ENCODE measurements at places on chromosomes 1 and 21. TPM values are rescaled to one million over a fixed set of nuclear protein-coding genes. Genes with fewer than 3 reads are reported as not detected.

DNA sequence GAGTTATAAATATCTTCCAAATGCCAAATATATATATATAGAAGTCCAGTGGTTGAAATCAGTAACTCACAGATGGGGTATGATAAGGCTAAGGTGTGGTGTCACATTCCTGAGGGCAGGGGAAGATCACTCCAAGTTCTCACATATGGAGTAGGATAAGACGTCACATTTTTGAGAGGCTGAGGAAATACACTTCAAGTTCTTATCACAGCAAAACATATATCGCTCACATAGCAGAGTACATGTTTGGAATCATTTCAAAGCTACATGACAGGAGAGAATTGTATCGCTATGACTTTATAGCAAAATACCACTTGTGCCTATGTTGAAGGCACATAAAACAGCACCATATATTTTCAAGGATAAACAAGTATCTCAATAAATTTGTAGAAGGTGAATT, 55.1 kb downstream of the RBM11 start:
- no peak overlapping the region for H3K4me3 ChIP-seq
- H3K4me1 ChIP-seq, result peaks cover 11% of the 10 kb centered on the region
- no peaks in the 10 kb centered on the region for H3K36me3 ChIP-seq

GRCh38 chr1:11352816-11353799, 80.1 kb downstream of the UBIAD1 start:
- no peak for DNase-seq
- no peaks in the 10 kb centered on the region for H3K27me3 ChIP-seq
- H3K4me1 ChIP-seq, result no peaks in the 10 kb centered on the region
- H3K36me3 ChIP-seq, result no peaks in the 10 kb centered on the region

GRCh38 chr1:226609836-226610455, 61.4 kb downstream of the STUM start:
- H3K36me3 ChIP-seq, result no peaks in the 10 kb centered on the region
- no peaks in the 10 kb centered on the region for H3K27me3 ChIP-seq
- peak; percentile 48 for DNase-seq
- no peak overlapping the region for H3K4me3 ChIP-seq
- H3K4me1 ChIP-seq, result no peaks in the 10 kb centered on the region
- H3K27ac ChIP-seq, result no peak overlapping the region

DNA sequence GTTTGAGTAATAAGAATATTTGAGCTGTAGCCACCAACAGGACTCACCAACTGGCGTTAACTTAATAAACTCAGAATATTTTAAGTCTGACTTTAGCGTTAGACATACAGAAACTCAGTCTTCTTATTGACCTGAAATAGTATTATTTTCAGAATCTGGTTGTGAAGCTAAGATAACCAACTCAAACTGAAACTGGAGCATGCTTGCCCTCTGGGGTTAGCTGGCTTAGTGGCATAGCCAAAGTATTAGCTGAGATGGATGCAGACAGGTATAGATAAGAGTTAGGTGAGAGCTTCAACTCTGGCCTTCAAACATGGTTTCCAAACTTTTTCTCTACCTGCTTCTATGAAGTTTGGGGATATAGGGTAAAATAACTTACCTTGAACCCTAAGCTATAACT, 40.5 kb downstream of the AMY1C start:
- no peak overlapping the region for H3K4me3 ChIP-seq
- no peaks in the 10 kb centered on the region for H3K36me3 ChIP-seq

GRCh38 chr1:211329764-211330201, 3.1 kb downstream of the TRAF5 start:
- peaks cover 82% of the 10 kb centered on the region for H3K4me1 ChIP-seq
- H3K4me3 ChIP-seq, result no peak overlapping the region
- no peaks in the 10 kb centered on the region for H3K36me3 ChIP-seq
- DNase-seq, result no peak
- H3K27me3 ChIP-seq, result no peaks in the 10 kb centered on the region

GRCh38 chr1:8197493-8198282, 120.2 kb upstream of the SLC45A1 start:
- peaks cover 25% of the 10 kb centered on the region for H3K4me1 ChIP-seq
- no peak overlapping the region for H3K4me3 ChIP-seq
- no peaks in the 10 kb centered on the region for H3K36me3 ChIP-seq
- no peaks in the 10 kb centered on the region for H3K27me3 ChIP-seq
- H3K27ac ChIP-seq, result peak overlapping the region; percentile 2

- no peak overlapping the region for H3K4me3 ChIP-seq
- no peaks in the 10 kb centered on the region for H3K36me3 ChIP-seq
- no peaks in the 10 kb centered on the region for H3K4me1 ChIP-seq
- no peaks in the 10 kb centered on the region for H3K27me3 ChIP-seq
- DNase-seq, result no peak
These were observed 489.3 kb downstream of the RWDD3 start for GRCh38 chr1:95723346-95723745.

DNA sequence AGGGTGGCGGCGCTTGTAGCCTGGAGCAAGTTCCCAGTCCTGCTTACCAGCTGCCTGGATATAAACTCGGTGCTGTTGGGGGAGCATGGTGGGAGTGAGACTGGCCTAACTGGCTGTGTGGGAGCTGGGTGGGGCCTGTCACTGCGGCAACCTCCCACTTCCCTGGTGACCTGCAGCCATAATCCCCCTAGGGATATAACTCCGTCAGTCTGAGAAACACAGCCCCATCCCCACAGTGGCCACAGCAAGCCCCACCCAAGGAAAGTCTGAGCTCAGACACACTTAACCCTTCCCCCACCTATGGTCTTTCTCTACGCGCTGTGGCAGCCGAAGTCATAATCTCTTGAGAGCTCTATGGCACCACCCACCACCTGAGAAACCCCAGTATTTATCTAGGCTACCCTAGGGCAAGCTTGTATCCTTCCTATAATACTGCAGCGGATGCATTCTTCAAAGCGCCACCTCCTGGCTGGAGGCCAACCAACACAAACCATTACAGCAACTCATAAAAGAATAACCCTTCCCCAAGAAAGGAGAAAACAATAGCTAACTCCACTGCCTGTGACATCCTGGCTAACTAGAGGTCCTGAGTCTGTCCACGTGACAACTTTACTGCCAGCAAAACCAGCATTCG, 57.4 kb downstream of the ZNF648 start:
- H3K4me1 ChIP-seq, result no peaks in the 10 kb centered on the region
- H3K36me3 ChIP-seq, result no peaks in the 10 kb centered on the region
- no peak for DNase-seq
- no peaks in the 10 kb centered on the region for H3K27me3 ChIP-seq

DNA sequence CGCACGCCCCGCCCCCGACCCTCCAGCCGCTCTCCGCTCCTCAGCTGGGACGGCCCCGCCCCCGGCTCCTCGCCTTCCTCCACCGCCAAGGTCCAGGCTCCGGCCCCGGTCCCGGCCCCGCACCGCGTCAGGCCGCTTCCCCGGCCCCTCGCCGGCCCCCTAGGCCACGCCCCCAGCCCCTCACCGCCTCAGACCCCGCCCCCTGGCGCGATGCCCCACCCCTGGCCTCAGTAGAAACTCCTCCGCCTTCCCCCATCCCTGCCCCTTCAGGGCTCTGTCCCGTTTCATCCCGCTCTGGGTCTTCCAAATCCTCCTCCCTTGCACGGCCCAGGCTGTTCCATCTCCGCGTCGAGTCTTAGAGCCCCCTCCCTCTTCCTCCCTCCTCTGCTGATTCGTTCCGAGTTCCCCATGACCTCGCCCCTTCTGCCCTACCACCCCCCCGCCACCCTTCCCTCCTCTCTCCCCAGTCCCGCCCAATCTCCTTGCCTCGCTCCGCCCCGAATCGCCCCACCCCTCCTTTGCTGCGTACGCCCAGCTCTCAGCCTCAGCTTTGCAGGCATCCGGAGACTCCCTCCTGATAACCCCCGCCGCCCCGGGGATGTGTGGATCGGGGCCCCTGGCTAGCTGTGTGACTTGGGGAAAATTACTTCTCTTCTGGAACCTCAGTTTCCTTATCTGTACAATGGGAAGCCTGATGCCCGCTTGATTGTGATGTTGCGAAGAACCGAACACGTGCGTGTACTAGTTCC, 448 bp upstream of the ASAP3 start:
- no peaks in the 10 kb centered on the region for H3K27me3 ChIP-seq
- H3K4me1 ChIP-seq, result peaks cover 52% of the 10 kb centered on the region
- DNase-seq, result peak; percentile 93
- peak overlapping the region; percentile 89 for H3K27ac ChIP-seq

- no peak for DNase-seq
- H3K4me3 ChIP-seq, result no peak overlapping the region
- H3K27ac ChIP-seq, result peak overlapping the region; percentile 21
These were observed 112.8 kb downstream of the RIPK4 start for GRCh38 chr21:41653954-41654491.

GRCh38 chr21:29130270-29130969, at the start of gene MAP3K7CL:
MAP3K7CL (plus strand) TSS chr21:29130644; CDS start chr21:29133345, 2,701 bp downstream.
- no peak within 1 kb of the TSS for H3K4me3 ChIP-seq
- DNase-seq, result peak; percentile 55
- H3K36me3 ChIP-seq, result no peaks in the 10 kb centered on the region
- H3K27ac ChIP-seq, result no peak within 1 kb of the TSS
- H3K4me1 ChIP-seq, result no peaks in the 10 kb centered on the region

- H3K4me1 ChIP-seq, result peaks cover 17% of the 10 kb centered on the region
- DNase-seq, result no peak
- H3K27ac ChIP-seq, result no peak overlapping the region
- no peaks in the 10 kb centered on the region for H3K36me3 ChIP-seq
- H3K4me3 ChIP-seq, result no peak overlapping the region
- no peaks in the 10 kb centered on the region for H3K27me3 ChIP-seq
These were observed 14.9 kb downstream of the OLFML2B start for GRCh38 chr1:162008799-162009198.

DNA sequence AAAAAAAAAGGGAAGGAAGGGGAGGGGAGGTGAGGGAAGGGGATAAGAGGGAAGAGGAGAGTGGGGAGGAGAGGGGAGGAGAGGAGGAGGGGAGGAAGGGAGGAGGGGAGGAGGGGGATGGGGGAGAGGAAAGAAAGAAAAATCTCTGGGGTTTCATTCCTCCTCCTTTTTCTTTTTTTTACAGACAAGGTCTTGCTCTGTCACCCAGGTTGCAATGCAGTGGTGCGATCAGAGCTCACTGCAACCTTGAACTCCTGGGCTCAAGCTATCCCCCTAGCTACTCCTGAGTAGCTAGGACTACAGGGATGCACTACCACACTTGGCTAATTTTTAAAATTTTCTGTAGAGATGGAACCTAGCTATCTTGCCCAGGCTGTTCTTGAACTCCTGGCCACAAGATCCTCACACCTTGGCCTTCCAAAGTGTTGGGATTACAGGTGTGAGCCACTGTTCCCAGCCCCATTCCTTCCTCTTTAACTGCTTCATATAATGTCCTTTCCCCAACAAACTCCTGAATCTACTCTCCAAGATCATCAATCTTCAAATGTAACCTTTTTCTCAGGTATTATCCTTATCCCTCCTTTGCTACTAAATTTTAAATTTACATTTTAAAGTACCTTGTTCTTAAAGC, 23.2 kb downstream of the GON4L start:
- H3K4me3 ChIP-seq, result no peak overlapping the region
- no peak for DNase-seq
- no peak overlapping the region for H3K27ac ChIP-seq

DNA sequence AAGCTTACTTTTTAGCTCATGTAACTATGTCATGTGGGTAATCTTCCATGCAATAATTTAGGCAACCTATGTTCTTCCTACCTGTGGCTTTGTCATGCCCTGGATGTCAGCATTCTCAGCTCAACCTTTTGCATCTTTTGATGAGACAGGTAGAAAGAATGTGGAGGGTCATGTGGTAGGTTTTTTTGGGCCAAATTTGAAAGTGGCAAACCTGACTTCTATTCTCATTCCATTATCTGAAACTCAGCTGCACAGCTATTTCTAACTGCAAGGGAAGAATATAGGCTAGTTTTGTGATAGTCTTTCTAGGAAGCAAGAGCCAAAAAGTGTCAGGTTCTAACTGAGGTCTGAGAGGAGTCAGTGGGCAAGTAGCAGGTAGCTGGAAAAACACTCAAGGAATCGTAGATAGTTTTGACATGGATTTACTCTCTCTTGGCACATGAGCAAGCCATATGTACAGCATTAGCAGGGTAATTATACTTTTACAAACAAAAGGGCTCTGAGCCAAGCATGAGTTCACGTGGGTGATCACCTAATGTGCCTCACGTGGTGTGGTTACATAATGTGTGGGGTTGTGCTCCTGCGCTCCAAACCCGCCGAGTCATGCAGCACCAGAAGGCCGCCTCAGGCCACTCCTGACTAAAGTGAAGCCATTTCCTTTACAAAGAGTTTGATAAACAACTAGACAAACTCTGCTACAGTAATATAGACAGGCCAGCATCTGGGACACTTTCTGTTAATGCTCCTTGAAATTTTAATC, 1013.8 kb downstream of the PLA2G4A start:
- DNase-seq, result no peak
- no peaks in the 10 kb centered on the region for H3K27me3 ChIP-seq
- no peaks in the 10 kb centered on the region for H3K36me3 ChIP-seq
- H3K27ac ChIP-seq, result no peak overlapping the region

DNA sequence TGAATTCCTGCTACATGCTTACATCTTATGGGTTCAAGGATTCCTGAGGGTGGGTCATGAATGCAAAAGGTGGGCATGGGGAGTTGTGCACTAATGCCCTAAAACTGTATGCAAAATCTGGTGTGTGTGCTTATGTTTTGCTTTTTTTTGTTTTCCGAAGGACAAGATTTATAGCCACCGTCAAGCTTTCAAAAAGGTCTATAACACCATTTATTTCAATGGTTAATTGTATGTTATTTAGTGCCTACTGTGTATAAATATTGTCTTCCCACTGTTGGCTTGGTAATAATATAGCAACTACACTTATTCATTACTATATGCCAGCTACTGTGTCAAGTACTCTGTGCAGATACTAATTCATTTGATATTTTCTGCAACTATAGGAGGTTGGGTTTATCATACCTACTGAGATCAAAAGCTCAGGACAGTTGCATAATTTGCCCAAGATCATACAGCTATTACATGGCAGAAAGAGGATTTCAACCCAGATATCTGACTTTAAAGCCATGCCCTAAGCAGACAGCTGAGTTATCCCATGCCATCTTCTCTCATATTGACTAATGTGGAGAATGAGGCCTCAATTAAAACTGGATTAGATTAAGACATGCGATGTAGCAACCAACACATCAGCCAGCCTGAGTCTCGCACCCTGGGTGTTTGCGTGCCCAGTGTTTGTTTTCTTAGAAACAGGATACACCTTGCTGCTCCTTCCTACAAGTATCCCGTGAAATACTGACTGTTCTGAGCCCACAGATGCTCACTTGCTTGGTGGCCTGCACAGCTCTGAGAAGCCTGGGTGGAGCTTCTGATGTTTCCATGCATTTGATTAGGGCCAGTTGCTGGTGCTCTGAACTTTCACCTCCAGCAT, 34.6 kb downstream of the GADD45A start:
- peaks cover 19% of the 10 kb centered on the region for H3K4me1 ChIP-seq
- H3K27me3 ChIP-seq, result no peaks in the 10 kb centered on the region

The SNRPE gene
- 27.2 TPM for total RNA-seq

The CD5L gene
- not detected for total RNA-seq

The NUDC gene
- 31.3 TPM for total RNA-seq

The SLC16A4 gene
- total RNA-seq, result 3.6 TPM

The PEX11B gene
- 11.4 TPM for total RNA-seq

The RHD gene
- total RNA-seq, result not detected

The FAM72D gene
- not detected for total RNA-seq

The FCRL1 gene
- total RNA-seq, result not detected

All from body of pancreas (tissue), 4 donors.